ENCODE measurements at places on chromosomes 16 and 17.

DNA sequence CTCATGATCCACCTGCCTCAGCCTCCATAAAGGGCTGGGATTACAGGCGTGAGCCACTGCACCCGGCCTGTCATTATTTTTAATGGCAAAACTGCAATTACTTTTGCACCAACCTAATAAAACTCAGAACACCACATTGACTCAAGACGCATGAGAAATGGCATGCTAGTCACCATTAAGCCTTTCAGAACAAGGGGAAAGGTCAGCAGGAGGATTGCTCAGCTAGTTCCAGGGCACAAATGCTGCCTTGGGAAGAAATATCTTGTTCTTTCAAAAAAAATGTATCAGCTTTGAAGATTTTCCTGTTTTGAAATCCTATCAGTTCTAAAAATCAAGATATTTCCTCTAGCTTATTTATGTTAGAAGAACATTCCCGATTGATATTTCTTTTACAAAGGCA is 32.4 kb upstream of the CDYL2 start:
- DNase-seq = no peak

DNA sequence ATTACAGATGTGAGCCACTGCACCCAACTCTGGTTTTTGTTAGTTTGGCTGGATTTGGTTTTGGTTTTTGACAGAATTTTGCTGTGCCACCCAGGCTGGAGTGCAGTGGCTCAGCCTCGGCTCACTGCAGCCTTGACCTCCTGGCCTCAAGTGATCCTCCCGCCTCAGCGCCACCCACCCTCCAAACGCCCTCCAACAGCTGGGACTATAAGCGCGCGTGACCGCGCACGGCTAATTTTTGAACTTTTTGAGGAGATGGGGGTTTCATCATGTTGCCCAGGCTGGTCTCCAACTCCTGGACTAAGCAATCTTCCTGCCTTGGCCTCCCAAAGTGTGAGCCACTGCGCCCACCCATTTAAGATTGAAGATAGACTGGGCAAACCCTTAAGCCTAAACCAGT is 84.4 kb upstream of the RPRML start:
- DNase-seq = no peak

DNA sequence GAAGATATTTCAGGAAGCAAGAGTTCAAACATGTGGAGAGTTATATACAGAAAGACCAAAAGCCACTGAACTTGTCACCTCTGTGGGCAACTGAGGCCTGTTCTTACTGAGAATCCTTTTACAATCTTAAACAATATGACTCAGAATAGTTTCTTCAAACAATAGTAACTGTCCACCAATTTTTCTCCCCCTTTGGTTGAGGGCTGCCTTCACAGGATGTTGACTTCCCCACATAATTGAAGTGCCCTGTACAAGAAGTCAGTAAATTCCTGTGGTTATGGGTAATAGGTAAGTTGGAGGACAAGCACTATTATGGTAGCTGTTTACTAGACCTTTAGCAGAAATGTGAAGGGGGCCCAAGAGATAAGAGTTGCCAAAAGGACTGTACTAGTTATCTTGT is 215.8 kb downstream of the CDH8 start:
- DNase-seq = no peak

- no peak for DNase-seq
Observed at GRCh38 chr16:1870365-1871082, 1.4 kb downstream of the MEIOB start.

DNA sequence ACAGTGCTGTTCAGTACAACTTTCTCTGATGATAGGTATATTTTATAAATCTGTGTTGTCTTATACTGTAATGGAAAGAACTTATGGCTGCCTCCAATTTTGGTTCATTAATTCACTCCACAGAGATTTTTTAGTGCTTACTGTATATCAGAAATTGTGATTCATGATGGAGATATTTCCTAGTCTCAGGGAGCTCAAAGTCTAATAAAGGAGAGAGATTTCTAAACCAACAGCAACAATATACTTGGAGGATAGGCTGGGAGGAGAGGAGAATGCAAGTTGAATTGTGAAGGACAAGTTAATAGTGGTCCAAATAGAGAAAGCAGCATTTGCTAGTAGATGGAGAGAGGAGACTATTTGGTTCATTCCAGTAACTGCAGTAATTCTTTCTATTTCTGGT is 63.5 kb downstream of the TANC2 start:
- DNase-seq = no peak

DNA sequence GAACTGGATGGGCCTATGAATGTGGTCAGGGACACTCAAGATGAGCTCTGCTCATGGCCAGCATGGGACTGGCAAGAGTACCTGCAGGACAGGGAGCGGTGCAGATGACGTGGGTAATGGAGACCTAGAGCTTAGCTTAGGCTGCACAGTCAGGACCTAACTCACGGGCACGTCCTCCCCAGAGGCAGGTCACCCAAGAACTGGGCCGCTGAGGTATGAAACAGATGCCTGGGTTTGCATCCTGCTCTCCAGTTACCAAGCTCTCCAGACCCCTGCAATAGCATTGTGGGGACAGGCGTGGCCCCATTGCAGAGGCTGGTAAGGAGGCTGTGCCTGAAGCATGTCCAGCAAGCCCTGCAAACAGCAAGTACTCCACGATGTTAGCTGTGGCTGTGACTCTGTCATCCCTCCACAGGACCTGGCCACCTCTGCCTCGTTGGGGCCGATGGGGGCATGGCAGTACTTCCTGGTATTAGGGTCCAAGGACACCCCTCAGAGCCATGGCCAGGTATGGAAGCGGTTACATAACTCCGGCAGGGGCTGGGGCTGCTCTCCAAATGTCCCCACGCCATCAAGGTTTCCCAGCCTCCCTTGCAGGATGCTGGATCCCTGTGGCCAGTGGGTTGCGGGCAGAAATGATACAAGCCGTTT is 37.5 kb upstream of the RBFOX3 start:
- DNase-seq = no peak

DNA sequence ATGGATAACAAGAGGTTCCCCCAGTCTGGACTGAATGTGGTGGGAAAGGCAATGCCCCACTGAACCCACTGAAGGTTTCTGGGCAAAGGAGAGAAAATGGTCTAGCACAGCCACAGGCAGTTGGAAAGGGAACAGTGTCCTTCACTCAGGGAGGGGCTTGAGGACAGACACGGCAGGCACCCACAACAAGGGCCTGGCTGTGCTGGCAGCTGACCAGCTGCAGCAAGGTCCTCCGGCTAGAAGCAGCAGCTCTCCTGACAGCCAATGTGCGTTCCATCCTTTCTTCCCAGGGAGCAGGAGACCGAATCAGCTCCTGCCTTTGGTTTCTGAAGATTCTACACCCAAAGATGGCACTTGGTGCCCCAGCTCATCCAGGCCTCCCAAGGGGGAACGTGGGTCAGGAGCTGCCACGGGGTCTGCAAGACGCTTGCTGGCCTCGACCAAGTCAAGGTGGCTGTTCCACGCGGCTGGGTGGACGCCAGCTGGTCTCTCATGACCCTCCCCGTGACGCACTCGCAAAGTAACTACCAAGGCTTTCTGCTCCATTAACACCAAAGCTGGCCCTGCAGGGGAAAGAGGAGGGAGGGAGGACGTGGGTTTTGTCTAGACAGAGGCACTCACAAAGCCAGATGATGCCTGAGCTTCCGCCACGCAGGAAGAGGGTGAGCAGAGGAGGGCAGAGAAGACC is 11.1 kb downstream of the ABR start:
- DNase-seq = no peak

GRCh38 chr17:2002767-2003329 is 22.3 kb downstream of the RTN4RL1 start:
- no peak for DNase-seq
